NCI-H524 (cell line): ENCODE measurements at places on chromosomes 6 and 20.
A peak's percentile ranks its signal among the peaks of the same experiment; 100 is the strongest.

GRCh38 chr20:36929290-36929689 is 22.2 kb downstream of the SAMHD1 start:
- DNase-seq: no peak

DNA sequence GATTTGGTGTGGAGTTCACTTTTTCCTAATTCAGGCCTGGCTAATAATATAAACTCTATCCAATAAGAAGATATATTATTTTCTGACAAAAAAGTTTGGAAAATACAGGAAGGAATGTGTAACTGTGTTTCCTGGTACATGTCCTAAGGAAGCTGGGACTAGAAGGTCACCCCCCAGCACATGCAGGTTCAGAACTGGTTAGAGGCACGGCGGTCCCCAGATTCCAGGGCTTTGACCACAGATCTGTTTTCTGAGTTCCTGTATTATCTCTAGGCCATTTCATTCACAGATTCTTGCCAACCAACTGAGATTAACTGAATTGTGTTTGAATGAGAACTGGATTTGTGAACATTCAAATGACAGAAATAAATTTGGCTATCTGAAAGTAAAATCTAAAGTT is 94.5 kb downstream of the TULP4 start:
- no peak for DNase-seq

GRCh38 chr6:43989581-43990146 is 137.6 kb downstream of the MRPL14 start:
- peak; percentile 39 for DNase-seq

DNA sequence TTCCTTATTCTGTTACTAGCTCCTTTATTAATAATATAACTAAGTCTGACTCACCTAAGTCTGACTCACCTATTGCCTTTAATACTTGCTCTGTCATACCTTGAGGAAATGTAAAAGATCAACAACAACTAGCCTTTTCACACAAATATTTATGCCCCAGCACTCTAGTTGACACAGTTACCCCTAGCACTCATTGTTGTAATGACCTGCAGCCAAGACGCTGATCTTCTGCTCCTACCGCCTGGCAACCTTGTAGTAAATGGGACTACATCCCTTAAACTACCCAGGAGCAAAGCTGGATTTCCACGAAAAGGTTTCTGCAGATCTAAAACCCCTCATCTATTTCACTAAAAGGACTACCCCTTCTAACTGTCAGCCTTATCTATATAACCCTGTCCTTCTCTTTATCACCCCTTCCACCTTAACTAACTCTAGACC is 90.0 kb downstream of the PLG start:
- no peak for DNase-seq

GRCh38 chr6:170293341-170294231 is 2.7 kb upstream of the DLL1 start:
- DNase-seq: peak; percentile 73

DNA sequence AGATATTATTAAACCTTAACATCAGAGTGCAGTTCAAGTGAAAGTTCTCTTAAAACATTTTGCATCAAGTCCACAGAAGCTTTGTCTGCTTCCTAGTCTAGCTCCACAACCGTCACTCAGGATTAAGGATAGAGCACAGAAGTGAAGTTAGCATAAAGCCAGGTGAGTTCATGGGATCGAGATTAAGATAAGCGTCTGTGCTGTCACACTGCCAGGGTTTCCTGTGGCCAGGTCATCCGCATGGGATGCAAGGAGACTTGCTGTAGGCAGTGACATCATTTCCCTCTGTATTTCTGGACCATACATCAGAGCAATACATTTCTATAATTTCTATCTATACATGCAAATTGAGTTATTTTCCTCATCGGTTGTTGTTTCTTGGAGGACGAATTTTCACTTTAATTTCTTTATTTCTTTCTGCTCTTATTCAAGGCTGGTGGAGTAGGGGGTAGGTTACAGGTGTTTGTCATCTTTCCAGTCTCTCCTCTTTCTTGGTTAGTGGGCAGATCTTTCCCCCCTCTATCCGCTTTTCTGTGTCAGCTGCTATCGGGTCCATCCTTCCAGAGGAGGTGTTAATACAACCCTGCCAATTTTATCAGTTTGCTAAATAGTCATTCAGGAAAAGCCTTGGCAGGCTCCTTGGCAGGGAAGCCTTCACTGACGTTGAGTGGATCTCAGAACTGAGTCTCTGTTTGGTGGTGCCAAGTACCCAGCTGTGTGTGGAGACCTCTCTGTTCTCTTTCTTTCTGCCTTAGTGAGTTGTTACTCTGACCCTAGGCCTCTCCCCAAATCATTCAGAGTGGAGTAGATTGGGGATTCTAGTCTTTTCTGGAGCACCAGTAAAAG is 307.6 kb upstream of the MAP3K7 start:
- peak; percentile 12 for DNase-seq

DNA sequence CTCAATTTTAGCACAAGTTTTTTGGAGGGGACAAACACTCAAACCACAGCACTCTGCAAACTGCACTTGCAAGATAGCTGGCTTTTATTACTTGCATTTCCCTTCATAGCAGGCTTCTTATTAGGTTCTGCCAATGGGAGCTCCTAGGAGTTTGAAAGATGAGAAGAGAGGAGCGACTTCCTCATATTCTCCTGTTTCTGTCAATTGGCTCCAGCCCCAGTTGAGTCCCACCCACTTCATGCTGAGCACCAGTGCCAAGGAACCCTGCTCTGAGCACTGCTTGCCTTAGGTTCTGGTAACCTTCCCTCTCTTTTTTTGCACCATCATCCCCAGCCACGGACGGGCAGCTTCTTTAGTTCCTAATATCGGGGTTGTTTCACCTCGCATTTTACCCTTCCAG is 67.9 kb downstream of the PSMB1 start:
- DNase-seq: no peak

DNA sequence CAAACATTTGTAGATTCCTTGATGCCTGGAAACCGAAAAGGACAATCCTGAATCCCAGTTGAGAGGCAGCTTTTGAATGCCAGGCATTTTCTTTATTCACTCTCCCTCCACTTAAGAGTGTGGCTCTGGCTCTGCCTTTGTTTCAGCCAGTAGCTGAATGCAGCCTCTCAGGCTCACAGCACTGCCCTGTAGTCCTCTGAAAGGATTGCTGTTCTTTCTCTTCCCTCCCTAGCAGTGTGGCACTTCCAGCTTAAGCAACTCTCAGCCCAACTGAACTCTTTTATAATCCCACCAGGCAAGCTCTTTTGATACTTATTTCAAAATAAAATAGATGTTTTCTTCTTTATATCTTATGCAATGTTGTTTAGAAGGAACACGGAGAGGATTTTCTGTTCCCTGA is 415.6 kb downstream of the GJA1 start:
- no peak for DNase-seq

GRCh38 chr6:128725271-128726233 is 157.4 kb upstream of the LAMA2 start:
- peak; percentile 6 for DNase-seq

DNA sequence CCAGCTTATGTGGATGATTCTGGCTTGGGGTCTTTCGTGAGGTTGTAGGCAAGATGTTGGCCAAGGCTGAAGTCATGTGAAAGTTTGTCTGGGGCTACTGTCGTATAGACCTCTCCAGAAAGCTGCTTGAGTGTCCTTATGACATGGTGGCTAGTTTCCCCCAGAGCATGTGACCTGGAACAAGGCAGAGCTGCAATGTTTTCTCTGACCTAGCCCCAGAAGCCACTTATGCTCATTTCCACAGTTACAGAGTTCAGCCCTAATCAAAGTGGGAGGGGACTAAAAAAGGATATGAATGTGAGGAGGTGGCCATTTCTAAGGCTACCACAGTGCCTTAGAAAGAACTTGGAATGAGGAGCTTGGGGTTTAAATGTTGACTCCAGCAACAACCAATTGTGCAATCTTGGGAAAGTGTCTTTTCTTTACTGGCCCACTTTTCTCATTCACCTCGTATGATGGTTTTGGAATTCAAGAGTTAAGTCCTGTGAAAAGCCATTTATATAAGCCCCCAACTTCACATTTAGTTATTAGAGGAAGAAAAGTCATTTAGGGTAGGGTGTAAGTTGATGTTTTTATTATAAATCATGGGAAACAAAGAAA is 5.9 kb upstream of the ASXL1 start:
- DNase-seq: no peak

DNA sequence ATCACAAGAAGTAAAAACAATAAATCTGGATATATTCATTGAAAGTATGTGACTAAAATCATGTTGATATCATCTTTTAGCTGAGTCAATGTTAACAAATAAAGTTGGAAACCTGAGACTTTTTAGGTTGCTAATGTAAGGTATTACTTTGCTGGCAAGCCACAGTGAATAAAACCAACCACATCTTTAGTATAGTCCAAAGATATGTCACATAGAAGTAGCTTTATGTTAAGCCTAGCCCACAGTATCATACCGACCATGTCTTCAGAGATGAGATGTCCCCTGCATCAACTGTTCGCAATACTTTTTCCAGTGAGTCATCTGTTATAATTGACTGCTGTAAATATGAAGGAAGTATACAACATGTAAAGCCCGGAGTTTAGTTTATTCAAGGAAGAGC is 107.6 kb upstream of the MCHR2 start:
- no peak for DNase-seq

- no peak for DNase-seq
These were observed 530.5 kb upstream of the PTCHD4 start for GRCh38 chr6:48641544-48641943.

DNA sequence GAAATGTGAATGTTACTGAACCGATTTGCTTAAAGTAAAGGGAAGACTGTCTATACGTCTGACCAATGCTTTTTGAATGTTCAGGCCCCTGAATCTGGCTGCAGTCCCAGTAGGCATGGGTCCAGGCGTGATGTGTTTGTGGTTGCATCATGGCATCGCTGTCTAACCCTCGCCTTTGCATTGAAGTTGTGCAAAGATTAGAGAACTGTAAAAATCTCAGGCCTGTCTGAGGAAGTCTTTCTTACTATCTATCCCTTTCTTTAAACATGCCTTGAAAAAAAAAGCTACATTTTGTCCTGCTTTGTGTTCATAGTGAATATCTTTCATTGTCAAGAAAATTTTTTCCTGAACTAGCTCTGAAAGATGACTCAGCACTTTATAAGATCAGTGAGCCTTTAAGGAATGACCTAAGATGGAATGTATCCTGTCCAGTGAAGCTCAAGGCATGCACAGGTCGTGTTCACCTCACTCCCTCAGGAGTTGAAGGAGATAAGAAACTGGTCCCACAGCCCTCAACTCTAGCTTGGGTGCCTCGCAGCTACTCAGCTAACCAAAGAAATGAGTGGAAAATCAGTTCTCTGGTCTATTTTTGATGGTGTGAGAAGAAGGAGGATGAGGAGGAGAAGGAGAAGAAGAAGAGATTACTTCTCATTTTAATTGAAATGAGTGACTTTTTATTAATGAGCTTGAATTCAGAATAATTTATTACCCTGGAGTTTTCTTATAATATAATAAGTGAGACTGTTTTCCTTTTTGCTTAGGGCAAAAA is 48.6 kb downstream of the TPD52L1 start:
- no peak for DNase-seq

- DNase-seq: no peak
These were observed 242.1 kb downstream of the SOD2 start for GRCh38 chr6:159450815-159451465.

- DNase-seq: no peak
These were observed 125.3 kb upstream of the PLCB4 start for GRCh38 chr20:8943631-8944030.

- DNase-seq: no peak
These were observed 138.1 kb upstream of the TAB2 start for GRCh38 chr6:149179431-149179830.

GRCh38 chr20:2469991-2470422 is 582 bp downstream of the SNRPB start:
- peak; percentile 63 for DNase-seq

GRCh38 chr20:3924304-3925112 is 35.3 kb downstream of the PANK2 start:
- no peak for DNase-seq

- no peak for DNase-seq
These were observed 49.0 kb upstream of the PAX1 start for GRCh38 chr20:21656308-21657067.

- no peak for DNase-seq
These were observed 194.8 kb upstream of the PROKR2 start for GRCh38 chr20:5511505-5511904.

GRCh38 chr6:11918739-11919605 is 93.1 kb upstream of the HIVEP1 start:
- DNase-seq: no peak

- no peak for DNase-seq
These were observed 9.8 kb downstream of the SPATA2 start for GRCh38 chr20:49905415-49906091.

DNA sequence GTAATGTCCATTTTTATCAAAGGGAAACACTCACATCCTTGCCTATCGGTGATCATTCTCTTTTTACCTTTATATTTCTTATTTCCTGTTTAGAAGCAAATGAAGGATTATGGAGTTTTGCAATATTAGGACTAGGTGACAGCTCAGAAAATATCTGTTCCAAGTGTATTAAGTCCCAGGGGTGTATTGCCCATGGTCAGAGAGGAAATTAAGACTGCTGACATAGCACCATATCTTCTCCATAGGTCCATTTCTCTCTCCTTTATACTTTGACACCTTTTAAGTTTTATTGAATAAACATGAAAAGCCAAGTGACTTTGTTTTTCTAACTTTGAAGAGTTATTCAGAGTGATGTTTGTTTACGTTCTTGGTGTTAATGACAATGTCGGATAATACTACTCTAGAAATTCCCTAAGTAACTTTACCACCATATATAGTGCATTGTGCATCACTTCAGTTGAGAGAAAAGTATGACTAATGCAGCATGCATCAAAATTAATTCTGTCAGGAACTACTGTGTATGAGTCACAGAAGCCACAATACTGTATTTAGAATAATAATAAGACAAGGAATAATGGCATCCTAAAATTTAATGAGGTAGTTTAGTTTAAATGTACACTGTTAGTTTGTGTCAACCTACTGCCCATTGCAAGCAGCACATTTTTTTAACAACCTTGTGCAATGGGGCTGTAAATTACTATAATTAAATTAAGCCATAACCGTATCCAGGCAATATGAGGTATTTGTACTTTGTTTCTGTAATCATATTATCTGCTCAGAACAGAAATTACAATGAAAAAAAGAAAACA is 474.4 kb upstream of the RNF217 start:
- no peak for DNase-seq

GRCh38 chr6:11497107-11497506 is 40.4 kb upstream of the TMEM170B start:
- no peak for DNase-seq

DNA sequence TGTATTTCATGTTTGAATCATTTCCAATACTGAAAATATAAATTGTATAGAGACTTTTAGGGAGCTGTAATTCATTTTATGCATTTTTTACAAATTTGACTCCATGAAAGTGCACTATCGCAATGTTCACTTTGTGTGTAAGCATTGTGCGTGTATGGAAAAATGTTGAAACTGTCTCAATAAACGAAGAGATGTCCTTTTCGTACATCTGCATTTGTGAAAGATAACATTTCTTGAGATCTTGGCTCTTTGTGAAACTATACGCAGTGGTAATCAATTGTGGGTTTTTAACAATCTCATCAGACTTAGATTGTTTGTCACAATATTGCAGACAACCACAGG is 18.6 kb upstream of the ZBP1 start:
- DNase-seq: no peak

GRCh38 chr20:8805737-8806442 is 263.0 kb upstream of the PLCB4 start:
- DNase-seq: no peak

GRCh38 chr6:69732640-69733039 is 64.2 kb downstream of the LMBRD1 start:
- DNase-seq: no peak
